ENCODE measurements at places on chromosomes 2 and 18.

DNA sequence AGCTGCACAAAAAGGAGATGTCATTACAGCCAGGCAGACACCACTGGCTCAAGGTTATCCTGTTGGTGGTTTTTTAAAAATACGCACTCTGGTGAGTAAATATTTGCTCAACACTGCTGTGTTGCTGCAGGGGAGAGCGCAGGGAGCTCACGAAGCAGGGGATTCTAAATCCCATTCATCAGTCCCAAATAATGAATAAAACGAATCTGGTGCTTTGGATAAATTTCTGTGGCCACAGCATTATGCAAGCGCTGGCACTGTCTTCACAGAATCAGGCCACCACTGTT lies 256.2 kb downstream of the HDAC4 start:
- DNase-seq: no peak

DNA sequence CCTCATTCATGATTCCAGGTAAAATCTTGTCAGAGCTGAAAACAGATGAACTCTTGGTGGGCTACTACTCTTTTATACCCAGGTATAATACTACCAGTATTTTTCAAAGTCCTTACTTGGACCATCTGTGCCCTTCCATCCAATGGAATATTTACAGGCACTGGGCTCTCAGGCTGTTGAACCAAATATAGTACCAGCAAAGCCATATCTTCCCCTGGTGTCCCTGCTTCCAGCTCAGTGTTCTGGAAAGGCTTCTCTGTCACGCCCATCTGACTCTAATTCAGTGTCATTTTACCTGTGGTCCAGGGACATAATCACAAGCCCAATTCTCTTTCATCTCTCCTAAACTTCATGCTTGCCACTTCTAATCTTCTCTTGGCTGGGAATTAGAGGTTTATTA lies 119.2 kb upstream of the STK17B start:
- no peak for DNase-seq

- no peak for DNase-seq
These were observed 14.9 kb upstream of the FAP start for GRCh38 chr2:162258169-162258568.

DNA sequence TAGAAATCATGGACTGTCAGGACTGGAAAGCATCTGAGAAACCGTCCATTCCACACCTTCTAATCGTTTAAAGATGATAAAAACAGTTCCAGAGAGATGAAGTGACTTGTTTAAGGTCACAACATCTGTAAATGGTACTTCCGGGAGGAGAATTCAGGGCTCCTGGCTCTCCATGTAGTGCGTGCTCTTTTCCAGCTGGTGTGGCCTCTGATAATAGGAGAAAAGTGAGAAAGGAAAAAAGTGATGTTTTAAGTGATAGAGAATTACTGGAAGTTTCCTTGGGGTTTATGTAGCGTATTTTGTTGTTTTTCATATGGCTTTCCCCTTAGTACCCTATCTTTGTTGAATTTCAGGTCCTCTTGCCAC lies 663 bp downstream of the C2orf49 start:
- no peak for DNase-seq

DNA sequence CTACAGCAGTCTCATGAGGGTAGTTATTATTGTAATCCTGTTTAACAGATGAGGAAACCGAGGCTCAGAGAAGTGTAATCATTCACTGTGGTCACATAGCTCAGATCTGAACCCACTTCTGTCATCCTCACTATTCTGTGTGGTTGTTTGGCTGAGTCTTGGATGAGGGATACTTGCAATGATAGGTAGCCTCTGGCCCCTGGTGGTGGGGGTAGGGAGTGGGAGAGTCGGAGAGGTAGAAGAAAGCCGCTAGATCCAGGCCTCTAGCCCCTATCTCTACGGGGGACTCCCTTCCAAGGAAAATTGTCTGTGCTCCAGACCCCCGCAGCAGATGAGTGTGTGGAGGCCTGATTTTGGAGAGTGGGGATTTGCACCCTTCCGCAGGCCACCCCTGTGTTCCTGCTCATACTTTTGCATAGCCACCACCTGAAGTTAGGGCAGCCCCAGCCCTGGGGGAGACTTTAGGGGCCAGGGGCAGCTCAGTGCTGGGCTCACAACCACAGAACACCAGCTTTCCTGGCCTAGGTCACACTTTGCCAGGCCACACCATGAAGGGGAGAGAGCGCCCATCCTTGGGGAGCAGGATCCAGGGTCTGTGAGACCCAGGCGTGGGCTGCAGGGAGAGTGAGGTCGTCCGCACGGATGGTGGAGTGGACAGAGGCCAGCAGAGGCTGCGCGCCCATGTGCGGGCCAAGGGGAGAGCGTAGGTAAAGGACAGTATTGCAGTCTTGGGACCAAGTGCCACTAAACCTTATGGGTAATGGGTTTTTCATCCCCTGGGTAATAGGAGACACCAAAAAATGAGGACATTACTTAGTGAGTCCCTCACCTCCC lies 148.2 kb downstream of the GLI2 start:
- no peak for DNase-seq

GRCh38 chr2:159616286-159616701 lies at the start of gene BAZ2B:
TSS of gene BAZ2B (minus strand) at chr2:159616548. CDS start at chr2:159478719, 137,829 bp downstream.
- no peak for DNase-seq

DNA sequence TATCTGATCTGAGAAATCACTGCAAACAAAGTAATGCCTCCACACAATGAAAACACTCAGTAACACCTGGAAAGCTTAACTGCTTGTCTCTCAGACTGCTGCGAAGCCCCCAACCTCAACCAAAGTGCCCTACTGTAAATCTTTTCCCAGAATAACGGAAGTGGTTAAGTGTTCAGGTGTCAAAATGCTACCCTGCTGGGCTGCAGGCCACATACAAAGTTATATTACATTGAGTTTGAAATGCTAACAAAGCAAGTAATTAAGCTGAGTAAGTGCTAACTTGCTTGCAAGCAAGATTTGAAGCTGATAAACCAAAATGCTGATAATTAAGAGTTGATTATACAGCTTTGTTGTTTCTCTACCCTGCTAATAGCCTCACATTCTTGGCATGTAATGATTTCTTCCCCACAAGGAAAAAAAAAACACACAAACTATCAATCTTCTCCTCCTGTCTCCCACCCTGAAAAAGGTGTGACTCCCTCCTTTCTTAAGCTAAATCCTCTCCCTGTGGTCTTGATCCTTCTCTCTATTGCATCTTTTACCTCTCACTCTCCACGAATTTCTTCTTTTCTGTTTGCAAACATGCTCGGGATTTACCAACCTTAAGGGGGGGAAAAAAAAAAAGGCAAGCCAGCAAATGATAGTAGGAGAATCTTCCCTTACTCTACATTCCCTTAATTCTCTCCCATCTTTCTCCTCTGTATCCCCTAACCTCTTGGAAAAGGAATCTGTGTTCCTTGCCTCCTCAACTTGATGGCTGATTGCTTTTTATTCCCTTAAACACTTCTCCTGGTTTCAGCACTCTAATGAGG lies 266.8 kb upstream of the SIX3 start:
- no peak for DNase-seq

DNA sequence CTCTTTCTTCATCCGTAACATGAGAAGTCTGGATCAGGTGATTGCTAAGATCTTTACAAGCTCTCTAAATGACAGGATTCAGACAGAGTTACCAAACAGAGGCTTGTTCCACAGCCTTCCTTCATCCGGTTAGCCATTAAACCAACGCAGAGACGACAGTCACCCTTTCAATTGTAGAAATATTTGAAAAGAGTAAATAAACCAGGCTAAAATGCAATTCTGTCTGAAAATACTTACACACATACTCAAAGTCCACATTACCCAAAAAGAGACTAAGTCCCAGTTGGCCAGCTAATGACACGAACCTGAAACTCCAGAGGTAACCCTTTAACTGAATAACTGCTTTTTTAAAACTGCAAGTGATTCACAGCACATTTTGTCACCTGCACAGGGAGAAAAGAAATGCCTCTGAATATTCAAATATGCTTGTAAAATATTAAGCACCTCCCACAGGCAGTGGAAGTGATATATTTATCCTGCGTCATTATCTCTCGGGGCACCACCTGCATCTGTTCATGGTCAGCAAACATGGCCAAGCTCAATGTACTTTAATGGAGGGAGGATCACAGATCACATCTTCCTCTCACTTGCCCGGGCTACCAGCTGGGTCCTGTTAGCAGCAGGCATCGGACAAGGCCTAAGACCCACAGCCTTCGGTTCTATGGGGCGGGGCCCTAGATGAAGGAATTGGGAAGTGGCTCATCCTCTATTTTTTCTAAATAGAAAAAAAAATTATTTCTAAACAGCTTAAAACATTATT lies 38.8 kb upstream of the DNER start:
- no peak for DNase-seq

DNA sequence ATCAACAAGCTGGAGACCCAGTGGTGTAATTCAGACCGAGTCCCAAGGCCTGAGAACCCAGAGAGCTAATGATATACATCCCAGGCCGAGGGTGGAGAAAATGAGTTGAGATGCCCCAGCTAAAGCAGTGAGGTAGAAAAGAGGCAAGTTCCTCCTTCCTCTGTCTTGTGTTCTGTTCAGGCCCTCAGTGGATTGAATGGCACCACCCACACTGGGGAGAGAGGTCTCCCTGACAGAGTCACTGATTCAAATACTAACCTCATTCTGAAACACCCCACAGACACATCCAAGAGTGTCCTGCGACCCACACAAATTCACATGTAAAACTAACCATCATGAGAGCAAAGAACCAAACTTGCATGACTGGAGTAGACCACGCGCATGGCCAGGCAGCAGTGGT lies 215.3 kb downstream of the ANAPC1 start:
- DNase-seq: no peak

DNA sequence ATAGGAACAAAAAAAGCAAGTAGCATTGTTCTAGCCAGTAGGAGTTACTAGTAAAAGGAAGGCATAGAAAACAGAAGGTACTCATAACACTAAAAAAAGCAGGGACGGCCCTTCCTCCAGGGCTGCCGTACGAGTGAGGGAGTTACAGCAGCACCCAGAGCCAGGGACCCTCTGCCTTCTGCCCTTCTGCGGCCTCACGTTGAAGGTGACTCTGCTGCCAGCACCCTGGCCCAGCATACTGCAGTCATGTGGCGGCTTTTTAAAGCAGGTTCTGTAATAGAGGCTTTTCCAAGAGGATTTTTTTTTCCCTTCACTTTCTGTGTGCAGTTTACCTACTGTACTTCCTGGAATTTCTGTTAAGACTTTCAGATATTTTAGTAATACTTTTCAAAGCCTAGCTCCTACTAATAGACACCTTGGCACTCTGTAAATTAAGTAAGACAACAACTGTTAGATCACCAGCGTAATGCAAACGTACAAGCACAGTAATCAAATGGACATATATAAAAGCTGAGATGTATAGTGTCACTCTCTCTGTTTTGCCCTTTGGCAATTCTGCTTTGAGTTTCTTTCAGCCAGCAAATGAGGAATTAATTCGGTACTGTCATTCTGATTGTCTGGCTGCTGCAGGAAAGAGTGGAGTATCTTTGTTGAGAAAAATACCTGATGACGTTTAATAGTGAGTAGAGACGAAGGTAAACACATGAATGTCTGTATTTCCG lies 161.5 kb downstream of the PTGR3 start:
- DNase-seq: no peak

- DNase-seq: no peak
These were observed 74.0 kb downstream of the TTC27 start for GRCh38 chr2:32701806-32702205.

DNA sequence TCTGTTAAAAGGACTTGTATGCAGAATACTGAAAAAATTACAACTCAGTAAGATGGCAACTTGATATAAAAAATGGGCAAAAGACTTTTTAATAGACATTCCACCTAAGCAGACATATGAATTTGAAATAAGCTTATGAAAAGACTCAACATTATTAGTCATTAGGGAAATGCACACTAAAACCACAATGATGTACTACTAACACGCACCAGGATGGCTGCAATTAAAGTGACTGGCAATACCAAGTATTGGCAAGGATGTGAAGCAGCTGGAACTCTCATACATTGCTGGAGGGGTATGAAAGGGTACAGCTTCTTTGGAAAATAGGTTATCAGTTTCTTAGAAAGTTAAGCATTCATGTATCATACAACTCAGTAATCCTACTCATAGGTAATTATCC lies 3.2 kb upstream of the ENOSF1 start:
- no peak for DNase-seq

Measured in stimulated activated CD4-positive, alpha-beta T cell treated with anti-CD3 and anti-CD28 coated beads, Interleukin-1b, Interleukin-23, amount 100 ng/mL, for 4 hours (primary cell).